ENCODE measurements at places on chromosomes 2 and 18.

GRCh38 chr2:197708331-197708730, 3.2 kb downstream of the MARS2 start:
- no peak for DNase-seq

- DNase-seq: peak; percentile 21
Measured at GRCh38 chr2:161956738-161957137, 117.3 kb downstream of the DPP4 start.

DNA sequence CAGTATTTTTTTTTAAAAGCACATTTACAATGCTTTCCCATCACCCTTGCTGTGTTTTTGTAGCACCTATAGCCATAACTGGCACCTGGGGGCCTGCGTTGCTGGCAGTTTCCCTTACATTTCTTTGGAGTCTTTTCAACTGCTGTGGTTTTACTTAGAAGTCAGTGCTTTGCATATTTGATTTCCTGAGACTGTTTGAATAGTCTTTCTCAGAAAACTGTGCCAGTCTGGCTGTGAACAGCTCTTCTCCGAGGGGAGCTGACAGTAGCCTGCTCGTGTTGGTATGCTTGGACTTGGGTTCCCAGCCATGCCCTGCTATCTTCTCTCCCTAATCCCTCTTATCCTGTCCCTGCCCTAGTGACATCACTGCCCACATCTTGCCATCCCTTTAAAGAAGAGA, 81.5 kb downstream of the DPP4 start:
- DNase-seq: peak; percentile 66

DNA sequence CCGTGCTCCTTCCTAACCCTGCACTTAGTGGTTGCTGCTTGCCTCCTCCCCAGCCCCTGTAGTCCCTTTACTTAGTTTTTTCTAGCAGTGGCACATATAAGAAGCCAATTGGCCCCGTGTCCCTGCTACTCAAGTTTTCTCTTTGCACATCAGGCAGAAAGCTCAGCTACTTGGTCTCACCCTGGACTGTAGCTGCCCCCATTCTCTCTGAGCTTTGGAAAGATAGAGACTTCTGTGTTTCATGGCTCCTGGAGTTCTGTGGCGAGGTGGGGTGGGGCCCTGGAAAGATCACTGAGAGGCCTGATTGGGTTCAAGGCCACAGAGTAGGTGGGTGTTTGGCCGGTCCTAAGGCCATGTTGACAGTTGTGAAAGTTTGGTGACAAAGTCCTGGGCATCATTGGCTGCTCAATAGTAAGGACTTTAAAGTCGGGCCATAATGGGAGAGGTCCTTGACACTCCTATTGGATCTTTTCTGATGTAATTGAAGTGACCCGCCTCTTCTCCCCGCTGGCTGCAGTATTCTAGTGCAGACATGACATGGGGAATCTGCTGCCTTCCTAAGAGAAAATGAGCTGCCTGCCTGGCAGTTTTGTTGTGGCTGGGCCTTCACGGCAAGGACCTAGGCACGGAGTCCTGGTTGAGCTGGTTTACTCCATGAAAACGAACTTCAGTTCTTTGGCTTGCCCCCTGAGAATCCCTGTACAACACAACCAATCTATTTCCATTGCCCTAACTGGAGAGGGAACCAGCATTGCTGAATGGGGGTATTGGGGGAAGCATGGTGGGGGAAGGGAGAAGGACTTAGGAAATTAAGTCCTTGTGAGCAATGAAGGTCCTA, 26.2 kb upstream of the CYP27A1 start:
- no peak for DNase-seq

GRCh38 chr18:50994031-50994430, 26.2 kb downstream of the ELAC1 start:
- no peak for DNase-seq

GRCh38 chr2:18987592-18988073, 370.8 kb downstream of the OSR1 start:
- DNase-seq: no peak

DNA sequence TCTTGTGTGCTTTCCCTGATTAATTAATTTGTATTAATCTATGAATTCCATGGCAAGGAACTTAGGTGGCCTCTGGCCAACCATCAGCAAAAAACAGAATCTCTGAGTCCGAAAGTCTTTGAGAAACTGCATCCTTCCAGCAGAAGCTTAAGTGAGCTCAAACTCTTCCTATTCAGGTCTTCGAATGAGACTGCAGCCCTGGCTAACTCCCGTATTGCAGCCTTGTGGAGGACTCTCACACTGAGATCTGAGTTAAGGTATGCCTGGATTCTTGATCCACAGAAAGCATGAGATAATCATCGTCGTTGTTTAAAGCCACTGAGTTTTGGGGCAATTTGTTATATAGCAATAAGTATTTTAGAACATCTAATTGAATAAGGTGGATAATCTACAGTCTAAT, 1143.9 kb upstream of the NXPH2 start:
- DNase-seq: no peak

- no peak for DNase-seq
Measured at GRCh38 chr2:85011098-85011497, 40.1 kb downstream of the KCMF1 start.

- no peak for DNase-seq
Measured at GRCh38 chr18:37538526-37539205, 26.9 kb downstream of the CELF4 start.

DNA sequence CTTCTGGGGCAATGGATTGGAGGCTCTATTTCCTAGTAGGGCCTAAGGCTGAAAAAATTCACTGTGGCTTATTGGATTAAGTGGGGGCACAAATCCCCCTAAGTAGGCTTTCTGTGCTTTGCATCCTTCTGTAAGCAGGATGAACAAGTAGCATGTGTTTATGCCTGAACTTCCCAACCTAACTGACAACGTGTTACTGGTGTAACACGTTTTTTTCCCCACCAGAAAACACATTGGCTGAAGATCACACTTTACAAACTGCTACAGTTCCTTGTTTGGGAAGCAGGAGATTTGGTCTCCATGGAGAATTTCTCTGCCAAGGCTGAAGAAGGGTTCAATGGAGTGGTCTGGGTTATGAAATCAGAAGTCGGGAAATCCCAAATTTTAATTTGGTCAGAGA, 7.2 kb upstream of the ITGA6 start:
- DNase-seq: no peak

- DNase-seq: no peak
Measured at GRCh38 chr2:203751685-203752271, 45.3 kb downstream of the CD28 start.

DNA sequence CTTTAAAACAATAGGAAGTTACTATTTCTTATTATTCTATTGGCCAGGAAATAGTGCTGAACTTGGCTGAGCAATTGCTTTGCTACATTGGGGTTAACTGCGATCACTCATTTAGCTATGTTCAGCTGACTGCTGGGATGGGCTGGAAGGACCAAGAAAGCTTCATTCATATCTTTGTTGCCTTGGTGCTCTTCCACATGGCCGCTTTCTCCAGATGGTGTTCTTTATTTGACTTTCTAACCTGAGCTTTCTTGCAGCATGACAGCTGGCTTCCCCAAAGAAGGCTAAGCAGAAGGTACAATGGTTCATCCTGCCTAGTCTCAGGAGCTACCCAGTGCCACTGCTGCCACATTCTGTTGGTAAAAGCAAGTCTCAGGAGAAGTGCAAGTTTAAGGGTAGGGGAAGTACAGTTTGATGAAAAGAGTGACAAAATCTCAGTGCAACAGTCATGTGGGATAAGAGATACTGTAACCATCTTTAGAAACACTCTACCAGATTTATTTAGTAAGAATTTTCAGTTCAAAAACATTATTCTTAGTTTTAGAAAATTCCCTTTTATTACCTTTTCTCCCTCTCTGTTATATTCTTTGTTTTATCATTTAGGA, 180.6 kb upstream of the RBMS1 start:
- no peak for DNase-seq
